SK-MEL-5 (cell line): ENCODE measurements at places on chromosomes 3 and 15. TPM values are rescaled to one million over a fixed set of nuclear protein-coding genes. Genes with fewer than 3 reads are reported as not detected.

DNA sequence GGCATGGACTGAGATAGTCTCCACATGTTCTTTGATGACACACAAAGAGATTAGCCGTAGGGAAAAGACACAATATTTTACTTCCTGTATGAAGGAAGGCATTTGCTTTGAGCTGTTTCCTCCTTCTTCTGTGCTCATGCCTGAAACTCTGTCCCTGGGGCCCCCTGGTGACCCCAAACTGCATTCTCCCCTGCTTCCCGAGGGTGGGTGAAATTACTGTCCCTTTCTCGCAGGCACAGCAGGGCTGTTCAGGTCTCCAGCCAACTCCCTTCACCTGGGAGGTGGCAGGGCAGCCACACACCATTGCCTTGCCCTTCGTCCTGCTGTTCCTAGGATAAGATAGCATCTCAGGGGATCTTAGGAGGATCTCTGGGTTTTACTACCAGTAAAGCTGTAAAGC is 79.2 kb downstream of the GABRG3 start:
- no peak for DNase-seq

DNA sequence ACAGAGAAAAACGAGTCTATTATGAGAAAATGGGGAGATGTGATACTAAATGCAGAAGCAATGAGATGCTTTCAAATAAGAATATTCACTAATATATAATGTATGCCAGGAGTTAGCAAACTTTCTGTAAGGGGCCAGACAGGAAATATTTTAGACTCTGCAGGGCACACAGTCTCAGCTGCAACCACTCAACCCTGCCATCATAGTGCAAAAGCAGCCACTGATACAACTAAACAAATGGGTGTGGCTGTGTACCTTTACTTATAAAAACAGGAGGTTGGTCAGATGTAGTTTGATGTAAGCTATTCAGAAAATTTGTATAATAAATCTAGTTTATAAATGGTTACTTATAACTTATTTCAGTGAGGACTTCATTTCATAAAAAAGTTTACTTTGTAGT is 78.1 kb downstream of the FBXL22 start:
- DNase-seq, result no peak

ISL2 gene
- total RNA-seq, result 0.11 TPM in 1 of 2 replicates, not detected in the other

DNA sequence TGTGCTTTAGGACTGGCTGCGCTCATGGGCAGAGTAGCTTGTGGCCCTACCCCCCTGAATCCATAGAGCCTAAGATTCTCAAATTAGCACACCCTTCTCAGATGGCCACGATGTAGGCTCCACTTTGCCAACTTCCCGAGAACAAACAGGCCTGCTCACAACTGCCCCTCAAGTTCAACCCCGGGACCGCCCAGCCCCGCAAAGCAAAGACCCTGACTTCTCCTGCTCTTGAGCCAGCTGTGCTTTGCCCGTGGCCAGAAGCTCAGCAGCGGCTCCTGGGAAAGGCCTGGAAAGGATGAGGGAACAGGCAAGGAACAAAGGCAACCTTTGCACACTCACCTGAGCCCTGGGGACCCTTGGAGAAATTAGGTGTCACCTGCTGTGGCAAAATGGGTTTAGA is 32.0 kb downstream of the CYP11A1 start:
- no peak for DNase-seq

- no peak for DNase-seq
Measured at GRCh38 chr15:67064607-67065530, 533 bp upstream of the SMAD3 start.

DNA sequence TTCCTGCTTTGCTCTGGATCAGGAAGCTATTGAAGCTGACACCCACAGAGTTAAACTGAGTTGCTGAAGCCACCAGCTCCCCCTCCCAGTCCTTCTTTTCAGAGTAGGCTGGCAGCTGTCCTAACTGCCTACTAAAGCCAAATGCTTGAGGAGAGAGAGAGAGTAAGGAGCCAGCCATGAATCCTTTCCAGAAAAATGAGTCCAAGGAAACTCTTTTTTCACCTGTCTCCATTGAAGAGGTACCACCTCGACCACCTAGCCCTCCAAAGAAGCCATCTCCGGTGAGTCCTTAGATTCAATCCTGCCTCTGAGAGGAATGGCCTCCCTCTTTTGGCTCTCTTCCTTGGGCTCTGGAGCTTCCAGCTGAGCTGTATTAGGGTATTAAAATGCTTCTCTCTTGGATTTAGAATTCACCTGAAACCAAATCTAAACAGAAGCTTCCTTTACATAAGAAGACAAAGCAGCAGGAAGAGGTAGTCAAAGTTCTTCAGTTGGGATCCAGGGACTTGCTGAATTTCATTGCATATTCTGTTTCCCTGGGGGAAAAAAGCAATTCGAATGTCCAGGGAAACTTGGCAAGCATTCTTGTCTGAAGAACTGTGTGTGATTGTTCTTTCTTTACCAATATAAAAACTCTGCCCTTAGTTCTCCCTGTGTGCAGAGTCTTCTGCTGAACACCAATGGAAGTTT is at the start of gene SLC15A2:
Gene SLC15A2, plus strand, starts transcription at position 101 of the 690 bp plus-strand sequence. Its CDS starts 76 bp downstream, at position 177.
- peak; percentile 5 for DNase-seq

GRCh38 chr15:78322724-78323521 is 17.2 kb upstream of the CRABP1 start:
- DNase-seq, result no peak

NEDD4 gene
- 17.1 and 17.7 TPM in 2 replicates for total RNA-seq

DNA sequence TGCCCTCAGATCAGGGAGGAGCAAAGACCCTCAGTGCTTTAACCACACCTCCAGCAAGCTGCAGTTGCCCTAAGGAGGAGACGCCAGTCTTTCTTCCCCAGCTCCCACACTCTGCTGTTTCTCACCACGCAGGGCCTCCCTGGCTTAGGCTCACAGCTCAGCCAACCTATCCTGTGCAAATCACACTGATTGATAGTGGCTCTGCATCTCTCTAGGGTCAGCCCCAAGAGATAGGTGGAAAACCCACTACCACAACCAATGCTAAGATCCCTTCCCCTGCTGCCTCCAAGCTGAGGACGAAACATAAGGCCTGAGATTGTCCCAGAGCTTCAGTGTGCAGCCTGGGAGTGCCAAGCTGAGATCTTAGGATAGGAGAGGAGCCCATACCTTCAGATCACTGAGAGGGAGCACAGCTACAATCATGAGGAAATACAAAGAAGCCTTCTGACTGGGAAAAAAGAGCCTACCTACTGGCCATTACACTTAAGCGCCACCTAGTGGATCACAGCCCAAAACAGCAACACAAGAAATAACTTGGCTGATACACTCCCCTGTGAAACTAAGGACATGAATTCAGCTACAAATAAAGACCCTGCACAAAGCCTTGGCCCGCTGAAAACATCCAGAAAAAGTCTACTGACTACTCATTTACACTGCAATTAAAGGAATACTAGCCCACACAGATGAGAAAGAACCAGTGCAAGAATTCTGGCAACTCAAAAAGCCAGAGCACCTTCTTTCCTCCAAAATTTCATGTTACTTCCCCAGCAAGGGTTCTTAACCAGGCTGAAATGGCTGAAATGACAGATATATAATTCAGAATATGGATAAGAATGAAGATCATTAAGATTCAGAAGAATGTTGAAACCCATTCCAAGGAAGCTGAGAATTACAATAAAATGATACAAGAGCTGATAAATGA is 271.5 kb upstream of the DCBLD2 start:
- DNase-seq, result peak; percentile 86

- DNase-seq, result peak; percentile 73
Measured at GRCh38 chr15:39786447-39787056, 3.9 kb upstream of the FSIP1 start.

P2RY1 gene
- 3.6 and 4.8 TPM in 2 replicates for total RNA-seq

CHRM5 gene
- total RNA-seq, result not detected in 2 replicates

DNA sequence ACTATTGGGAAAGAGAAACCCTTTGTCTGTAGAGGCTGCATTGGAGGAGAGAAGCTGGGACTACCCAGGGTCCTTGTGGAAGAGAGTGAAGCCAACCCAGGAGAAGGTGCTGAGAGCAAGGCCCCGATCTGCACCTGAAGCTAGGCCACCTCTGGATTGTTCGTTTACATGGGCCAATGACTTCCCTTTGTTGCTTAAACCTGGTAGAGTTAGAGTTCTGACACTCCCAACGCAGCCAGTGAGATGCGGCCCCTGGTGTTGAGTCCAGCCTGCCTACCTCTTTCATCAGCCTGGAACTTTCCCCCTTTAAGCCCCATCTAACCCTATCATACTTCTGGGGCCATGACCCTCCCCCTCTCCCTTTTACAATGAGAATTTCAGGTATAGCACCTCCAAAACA is 30.8 kb downstream of the CCDC13 start:
- no peak for DNase-seq

- DNase-seq, result no peak
Measured at GRCh38 chr15:42863572-42864239, 56.9 kb downstream of the TTBK2 start.

DNA sequence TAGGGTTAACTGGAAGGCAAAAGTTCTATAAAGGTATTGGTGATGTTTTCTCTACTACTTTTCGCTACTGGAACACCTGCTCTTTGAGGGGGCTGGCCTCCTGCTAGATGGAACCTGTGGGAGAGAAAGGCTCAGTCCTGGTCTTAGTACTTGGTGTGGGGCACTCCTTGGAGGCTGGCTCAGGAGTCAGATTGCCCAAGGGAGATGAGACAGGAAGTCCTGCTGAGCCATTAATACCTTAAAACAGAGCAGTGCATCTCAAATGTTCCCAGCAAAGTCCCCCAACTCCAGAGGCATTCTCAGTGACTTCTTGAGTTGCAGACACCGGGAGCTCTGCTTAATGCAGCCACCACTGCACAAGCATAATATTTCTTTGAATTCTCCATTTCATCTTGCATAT is 3.1 kb upstream of the ADAMTSL3 start:
- DNase-seq, result no peak

DNA sequence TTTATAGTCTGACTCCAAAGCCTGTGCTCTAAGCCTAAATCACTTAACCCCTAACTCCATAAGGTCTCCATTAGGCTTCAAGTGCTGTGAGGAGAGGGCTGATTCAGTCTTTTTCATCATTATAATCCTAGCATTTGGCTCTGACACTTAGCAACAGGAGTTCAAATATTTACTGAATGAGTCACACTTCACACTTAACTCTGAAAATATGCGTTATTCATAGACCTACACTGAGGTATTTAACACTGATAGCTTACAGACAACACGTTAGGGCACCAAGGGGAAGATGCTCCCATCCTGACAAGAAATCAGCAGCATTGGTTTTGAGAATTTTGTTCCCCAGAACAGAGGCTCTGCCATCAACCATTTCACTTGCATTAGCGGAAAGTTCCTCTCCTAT is 53.5 kb downstream of the MSL2 start:
- DNase-seq, result no peak
